ENCODE measurements at places on chromosomes 6 and 20.

GRCh38 chr6:157233686-157234085 lies 89.6 kb downstream of the TMEM242 start:
- DNase-seq, result no peak

DNA sequence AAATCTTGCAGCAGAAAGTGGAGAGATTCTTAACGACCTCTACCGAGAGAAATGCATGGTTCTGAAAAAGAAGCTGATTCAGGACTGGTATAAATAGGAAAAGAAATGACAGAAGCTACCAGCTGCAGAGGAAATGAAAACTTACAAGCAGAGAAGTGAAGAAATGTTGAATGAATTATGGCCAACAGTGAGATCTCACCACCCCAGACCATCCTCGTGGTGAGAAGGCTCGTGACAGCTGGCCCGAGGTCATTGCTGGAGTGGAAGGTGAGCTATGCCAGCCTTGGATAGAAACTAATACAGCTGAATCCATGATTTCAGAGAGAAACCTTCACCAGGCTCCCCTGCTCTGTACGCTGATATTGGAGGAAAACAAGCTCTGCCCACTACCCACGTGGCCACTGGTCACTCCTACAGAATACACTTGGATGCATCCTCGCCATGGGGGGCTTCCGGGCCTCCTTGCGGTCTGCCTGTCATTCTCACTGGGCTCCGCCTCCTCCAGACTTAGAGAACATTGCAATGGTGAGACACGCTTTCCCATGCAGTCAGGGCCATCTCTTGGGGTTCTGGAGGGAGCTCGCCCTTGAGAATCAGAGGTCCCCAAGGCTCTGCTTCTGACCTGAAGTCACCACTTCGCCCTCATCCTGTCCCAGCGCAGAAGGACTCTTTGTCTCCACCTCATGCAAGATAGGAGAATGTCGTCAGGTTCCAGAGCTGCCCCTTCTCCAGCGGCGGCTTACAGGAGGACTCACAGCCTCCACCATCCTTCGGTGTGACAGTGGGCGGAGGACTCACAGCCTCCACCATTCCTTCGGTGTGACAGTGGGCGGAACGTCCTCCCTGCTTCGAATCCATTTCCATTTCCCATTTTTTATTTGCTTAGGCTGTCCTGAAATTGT lies 10.6 kb upstream of the TUBB2B start:
- DNase-seq, result no peak

GRCh38 chr6:32436995-32437836 lies 2.5 kb upstream of the HLA-DRA start:
- no peak for DNase-seq

- no peak for DNase-seq
Observed at GRCh38 chr6:72824833-72825232, 203.0 kb downstream of the KCNQ5 start.

- DNase-seq, result no peak
Observed at GRCh38 chr20:46268131-46268614, 40.1 kb downstream of the CDH22 start.

- no peak for DNase-seq
Observed at GRCh38 chr6:113432521-113433334, 424.4 kb upstream of the MARCKS start.

- DNase-seq, result no peak
Observed at GRCh38 chr6:12311106-12311505, 20.9 kb downstream of the EDN1 start.

DNA sequence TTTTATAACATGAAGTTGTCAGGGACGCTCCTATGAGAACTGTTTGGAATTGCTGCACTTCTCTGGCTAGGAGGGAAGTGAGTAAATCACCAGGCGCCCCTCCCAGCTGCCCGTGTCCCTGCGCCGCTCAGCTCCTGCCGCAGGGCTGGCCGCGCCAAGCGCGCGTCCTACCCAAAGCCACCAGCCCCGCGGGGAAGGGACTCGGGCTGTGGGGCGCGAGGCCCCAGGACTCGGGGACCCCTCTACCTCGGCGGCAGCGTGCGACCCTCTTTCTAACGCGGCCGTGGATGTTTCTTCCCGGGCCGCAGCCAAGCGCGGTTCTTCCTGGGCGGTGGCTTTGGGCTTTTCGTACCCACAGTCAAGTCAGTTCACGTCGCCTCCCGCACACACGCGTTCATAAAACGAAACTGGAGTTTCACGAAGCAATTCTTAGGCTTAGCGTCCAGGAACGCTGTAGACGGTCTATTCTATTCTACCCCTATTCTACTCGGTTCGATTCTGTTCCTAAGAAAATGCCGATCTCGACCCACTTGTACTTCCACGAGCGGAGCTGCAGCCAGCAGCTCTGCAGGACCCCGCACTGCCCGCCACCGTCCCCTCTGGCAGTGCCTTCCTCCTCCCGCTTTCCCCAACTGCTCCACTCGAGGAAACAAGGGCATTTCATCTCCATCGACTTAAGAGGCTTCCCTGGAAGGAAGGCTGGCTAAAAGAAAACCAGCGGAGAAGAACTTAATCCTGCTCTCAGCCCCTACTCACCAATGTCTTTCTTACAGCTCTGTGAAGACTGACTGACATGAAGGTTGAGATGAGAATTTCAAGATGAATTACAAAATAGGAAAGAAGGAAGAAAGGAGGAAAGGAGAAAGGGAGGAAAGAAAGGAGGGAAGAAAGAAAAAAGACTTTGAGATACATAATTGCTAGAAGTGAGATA lies 15.4 kb downstream of the FOXC1 start:
- no peak for DNase-seq

- DNase-seq, result no peak
Observed at GRCh38 chr6:149314325-149314905, 3.1 kb upstream of the TAB2 start.

- no peak for DNase-seq
Observed at GRCh38 chr20:10856237-10857015, 182.6 kb upstream of the JAG1 start.

Measured in A172 (cell line).